ENCODE measurements at places on chromosomes 16 and 17.

DNA sequence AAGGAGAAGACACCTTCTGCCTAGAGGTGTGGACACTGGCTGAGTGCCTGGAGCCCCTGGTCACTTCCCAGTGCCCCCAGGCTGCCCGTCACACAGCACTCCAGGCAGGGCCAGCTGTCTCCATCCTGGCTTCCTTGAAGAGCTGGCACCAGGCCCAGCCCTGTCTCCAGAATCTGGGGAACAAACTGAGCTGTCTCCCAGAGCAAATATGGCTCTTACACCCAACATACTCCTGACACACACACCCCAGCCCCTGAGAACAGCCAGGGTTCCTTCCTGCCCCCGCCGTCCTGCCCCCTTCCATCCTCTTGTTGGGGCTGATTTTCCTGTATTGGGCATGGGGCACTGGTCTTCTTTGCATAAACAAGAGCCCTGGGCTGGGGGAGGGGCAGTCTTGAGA is 9.1 kb downstream of the NHERF1 start:
- no peak for DNase-seq

DNA sequence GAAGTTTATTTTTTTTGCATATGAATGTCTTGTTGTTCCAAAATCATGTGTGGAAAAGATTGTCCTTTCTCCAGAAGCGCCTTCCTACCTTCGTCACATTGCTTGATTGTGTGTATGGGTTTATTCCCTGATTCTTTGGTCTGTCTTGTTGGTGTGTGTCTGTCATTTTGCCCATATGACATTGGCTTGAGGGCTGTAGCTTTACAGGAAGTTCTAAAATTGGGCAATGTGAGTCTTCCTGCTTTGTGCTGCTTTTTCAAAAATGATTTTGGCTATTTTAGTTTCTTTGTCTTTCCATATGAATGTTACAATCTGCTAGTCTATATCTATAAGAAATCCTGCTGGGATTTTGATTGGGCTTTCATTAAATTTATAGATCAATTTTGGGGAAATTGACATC is 217.2 kb downstream of the SNX29 start:
- DNase-seq: no peak

DNA sequence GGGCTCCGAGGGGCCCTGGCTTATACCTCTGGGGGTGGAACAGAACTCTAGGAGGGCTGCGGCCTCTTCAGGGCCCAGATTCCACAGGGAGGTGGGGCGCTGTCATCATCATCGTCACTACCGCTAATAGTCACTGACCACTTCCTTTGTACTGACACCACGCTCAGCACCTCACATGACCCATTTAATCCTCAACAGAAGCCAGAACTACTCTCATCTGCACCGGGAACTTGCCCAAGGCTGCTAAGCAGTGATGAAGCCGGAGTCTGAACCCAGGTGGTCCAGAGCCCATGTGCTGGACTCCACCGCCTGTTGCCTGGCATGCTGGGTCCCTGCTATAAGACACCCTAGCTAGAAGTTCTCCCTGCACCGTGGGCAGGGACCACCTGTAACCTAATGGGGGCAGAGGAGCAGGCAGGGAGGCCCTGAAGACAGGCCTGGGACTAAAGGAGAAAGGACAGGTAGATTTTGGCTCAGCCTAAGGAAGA is 12.0 kb downstream of the UNC13D start:
- DNase-seq: peak; percentile 30

DNA sequence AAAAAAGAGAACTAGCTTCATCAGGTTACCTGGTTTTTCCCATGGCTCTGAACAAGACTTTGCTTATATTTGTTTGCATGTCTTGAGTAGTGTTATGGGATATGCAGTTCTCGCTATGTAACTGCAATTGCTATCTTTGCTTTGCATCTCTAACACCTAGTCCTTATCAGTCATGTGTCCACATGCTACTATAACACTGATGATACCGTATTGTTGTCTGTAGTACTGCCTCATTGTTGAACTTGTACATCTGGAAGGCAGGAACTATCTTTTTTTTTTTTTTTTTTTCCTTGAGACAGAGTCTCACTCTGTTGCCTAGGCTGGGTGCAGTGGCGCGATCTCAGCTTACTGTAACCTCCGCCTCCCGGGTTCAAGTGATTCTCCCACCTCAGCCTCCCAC is 2.5 kb downstream of the PSME3 start:
- DNase-seq: no peak

GRCh38 chr17:40607641-40608040 is 40.0 kb downstream of the SMARCE1 start:
- DNase-seq: no peak

- no peak for DNase-seq
Measured at GRCh38 chr17:8062807-8063483, 24.1 kb downstream of the ALOX15B start.

- DNase-seq: no peak
Measured at GRCh38 chr17:7217113-7217987, 2.3 kb downstream of the DLG4 start.

DNA sequence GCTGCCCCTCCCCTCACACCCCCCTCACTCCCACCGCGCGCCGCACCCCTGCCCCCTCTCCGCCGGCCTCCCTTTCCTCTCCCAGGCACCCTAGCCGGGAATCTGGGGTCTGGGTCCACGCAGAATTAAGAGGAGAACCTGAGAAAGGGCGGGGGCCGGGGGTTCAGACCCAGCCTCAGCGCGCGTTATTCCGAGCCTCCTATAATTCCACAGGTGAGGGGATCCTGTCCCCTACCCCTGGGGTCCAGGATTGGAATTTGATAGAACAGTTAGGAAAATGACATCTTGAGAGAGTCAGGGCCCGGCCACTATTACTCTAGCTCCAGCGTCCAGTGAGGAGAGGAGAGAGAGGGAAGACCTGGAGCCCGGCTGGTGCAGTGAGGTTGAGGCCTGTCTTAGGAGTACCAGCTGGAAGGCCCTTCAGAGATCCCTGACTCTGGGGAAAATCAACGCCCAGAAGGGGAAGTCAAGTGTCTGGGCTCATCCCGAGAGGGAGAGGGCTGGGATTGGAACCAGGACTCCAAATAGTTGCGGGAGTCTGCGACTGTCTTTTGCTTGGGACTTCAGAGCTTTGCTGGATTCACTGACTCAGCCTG is 17.3 kb downstream of the GRB7 start:
- no peak for DNase-seq

GRCh38 chr16:12086822-12087221 is 110.3 kb downstream of the SNX29 start:
- DNase-seq: no peak

GRCh38 chr17:79741751-79742588 is 11.2 kb downstream of the ENPP7 start:
- peak; percentile 22 for DNase-seq

DNA sequence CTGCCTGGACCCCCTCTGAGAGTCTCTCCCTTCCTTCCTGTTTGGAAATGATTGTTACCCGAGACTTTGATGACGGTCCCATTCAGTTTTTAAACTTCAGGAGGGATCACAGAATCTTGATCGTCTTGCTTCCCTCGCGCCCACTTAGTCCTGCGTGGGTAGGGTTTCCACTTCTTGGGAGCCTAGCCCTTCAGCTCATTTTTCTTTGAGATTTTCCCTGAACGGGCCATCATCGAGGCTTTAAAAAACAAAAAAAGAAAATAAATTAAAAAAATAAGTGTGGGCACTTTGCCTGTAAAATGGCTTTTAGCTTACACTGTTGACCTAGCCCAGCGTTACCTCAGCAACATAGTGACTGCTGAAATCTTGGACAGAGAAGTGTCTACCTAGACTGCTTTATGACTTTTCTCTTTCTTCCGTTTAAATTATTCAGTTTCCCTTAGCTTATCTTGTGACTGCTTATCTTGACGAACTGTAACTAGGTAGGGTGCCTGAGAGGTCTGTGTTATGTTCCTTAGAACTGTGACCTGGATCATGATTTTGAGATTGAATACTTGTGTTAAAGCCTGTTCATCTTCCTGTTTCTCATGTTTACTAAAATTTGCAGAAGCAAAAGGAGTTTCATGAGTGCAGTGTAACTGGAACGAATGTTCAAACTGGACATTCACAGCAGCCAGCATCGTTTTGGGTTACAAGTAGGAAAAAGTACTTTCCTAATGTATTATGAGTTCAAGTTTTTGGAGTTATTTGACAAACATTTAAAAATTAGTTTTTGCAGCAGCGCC is 874 bp downstream of the WWP2 start:
- DNase-seq: no peak

GRCh38 chr17:78269955-78270381 is 38.5 kb downstream of the TMEM235 start:
- no peak for DNase-seq

GRCh38 chr16:29736764-29737163 is 9.0 kb downstream of the C16orf54 start:
- DNase-seq: no peak

- no peak for DNase-seq
Measured at GRCh38 chr16:30381291-30382041, 895 bp downstream of the SEPTIN1 start.

DNA sequence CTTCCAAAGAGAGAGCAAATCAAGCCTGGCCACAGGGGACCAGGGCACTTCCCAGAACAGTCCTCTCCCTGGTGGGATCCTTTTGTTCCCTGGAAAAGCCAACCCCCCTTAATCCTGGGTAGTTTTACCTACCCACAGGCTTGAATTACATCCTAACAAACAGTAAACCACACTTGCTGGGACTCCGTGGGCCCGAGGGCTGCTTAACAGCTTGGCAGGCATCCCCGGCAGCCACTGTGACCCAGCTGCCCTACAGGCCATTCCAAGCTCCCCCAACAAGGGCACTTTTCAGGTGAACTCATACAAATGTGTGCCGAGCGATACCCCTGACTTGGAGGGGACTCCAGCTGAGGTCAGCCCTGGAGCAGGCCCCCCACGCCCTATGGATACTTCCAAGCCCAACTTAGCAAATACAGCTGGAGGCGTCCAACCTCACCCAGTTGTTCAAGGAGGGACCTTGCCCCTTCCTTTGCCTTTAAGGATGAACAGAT is 26.4 kb downstream of the ADCY9 start:
- DNase-seq: no peak

DNA sequence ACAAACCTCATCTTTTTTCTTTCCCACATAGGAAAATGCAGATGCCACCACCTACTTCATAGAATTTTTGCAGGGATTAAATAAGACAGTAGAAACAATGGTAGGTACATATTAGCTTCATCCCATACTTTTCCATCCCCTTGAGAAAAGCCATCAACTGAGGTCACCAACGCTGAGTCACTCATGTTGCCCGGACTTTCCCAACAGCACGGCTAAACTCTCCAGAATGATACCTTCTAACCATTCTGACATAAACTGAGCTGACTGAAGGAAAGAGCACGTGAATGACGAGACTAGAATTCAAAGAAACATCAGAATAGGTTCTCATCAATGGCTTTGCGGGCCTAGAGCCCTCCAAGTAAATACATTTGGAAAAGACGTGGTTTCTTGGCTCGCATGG is 146.0 kb upstream of the RCVRN start:
- no peak for DNase-seq

GRCh38 chr16:11163761-11164261 is 92.2 kb downstream of the SOCS1 start:
- no peak for DNase-seq

GRCh38 chr16:8935989-8936388 is 27.7 kb downstream of the USP7 start:
- no peak for DNase-seq

- no peak for DNase-seq
Measured at GRCh38 chr16:88681709-88682451, 4.4 kb downstream of the SNAI3 start.

- no peak for DNase-seq
Measured at GRCh38 chr16:88939972-88940861, 36.8 kb downstream of the CBFA2T3 start.

- no peak for DNase-seq
Measured at GRCh38 chr16:68362262-68362913, 51.6 kb downstream of the PRMT7 start.

DNA sequence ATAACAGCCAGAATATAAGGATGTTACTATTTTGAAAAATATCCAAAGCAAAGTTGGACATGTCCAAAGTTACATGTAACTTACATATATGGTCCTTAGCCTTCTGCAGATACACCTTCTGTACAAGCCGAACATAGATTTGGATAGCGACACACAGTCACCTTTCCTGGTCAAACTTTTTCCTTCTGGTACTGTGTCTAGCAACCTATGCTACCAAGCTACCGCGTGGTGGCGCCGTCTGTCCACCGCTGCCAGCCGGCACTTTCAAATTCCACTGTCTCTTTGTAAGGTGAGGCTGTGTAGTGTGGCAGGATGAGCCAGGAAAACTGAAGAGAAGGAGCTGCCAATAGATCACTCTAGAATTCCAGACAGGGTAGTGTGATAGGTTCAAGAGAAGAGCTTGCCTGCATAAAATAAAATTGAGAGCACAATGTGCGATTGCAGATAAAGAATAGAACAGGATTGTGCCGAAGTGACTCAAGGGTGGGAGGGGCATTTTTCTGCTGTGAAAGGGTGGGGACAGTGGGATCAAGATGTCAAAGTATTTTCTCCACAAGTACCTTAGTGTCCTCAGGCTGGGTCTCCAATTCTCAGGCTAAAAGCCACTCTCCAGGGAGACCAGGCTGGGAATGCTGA is 366.9 kb downstream of the SLC39A11 start:
- DNase-seq: no peak

DNA sequence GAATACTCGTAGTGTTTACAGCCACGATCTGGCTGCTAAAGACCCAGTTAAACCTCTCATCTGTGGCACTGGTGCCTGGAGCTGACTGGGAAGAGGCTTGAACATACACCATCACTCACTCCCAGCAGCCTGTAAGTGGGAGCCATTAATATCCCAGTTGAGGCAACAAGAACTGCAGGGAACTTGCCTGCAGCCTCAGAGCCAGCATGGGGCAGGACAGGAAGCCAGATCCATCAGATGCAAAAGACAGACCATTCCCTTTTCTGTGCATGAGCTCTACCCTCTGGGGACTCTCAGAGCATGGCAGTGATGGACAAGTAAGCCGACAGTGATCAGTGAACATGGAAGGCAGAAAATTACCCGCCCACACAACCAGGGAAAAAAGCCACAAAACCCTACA is 91.8 kb downstream of the TMEM132E start:
- no peak for DNase-seq

GRCh38 chr17:55432358-55433028 is 10.9 kb upstream of the MMD start:
- no peak for DNase-seq

DNA sequence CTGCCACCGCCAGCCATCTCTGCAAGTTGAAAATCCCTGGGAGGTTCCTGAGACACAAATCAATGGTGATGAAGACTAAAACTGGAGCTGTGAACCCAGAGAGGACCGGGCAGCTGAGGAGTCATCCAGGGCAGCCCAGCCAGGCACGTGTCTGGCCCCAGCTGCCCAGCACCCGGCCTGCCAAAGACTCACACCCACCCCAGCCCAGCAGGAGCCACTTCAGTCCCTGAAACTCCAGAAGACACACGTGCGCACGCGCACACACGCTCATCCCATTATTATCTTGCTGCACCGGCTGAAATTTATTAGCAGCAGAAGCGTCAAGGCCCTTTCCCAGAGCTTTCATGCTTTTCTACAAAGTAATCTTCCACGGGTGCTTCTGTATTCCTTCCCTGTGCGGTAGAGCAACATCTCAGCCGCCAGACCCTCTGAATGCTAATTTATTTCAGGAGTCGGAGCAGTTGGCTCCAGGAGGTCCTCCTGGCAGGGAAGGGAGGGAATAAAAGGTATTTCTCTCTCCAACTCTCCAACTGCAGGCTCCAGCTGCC is 59.8 kb upstream of the RBFOX3 start:
- DNase-seq: no peak

GRCh38 chr16:68372381-68372720 is 61.5 kb downstream of the PRMT7 start:
- no peak for DNase-seq

All from stimulated activated CD8-positive, alpha-beta memory T cell treated with anti-CD3 and anti-CD28 coated beads, Interleukin-4, amount 100 ng/mL, for 4 hours (primary cell).